ENCODE measurements at places on chromosomes 6 and 20.
A peak's percentile ranks its signal among the peaks of the same experiment; 100 is the strongest.

- DNase-seq: no peak
Measured at GRCh38 chr6:36757206-36757605, 59.6 kb downstream of the RAB44 start.

GRCh38 chr6:90694802-90695201 is 107.9 kb upstream of the MAP3K7 start:
- no peak for DNase-seq

DNA sequence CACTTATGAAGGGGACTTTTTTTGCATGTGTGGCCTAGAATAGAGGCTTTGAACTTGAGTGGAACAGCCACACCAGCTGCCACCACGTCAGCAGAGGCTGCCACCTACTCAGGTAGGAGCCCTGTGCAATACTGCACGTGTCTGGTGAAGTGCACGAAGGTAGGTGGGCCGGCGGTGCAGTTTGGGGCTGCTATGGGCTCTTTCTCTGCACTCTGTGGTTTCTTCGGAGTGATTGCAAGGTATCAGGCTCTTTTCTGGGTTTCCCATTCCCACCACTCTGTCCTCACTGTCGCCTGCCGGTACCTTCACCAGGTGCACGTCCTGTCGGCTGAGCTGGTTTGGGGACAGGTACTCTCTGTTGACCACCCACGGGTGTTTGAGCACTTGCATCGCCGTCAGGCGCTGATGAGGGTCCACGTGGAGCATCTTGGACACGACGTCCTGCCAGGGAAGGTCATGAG is 30.8 kb upstream of the MPC1 start:
- DNase-seq: no peak

- DNase-seq: no peak
Measured at GRCh38 chr6:144796070-144796469, 510.9 kb downstream of the UTRN start.

DNA sequence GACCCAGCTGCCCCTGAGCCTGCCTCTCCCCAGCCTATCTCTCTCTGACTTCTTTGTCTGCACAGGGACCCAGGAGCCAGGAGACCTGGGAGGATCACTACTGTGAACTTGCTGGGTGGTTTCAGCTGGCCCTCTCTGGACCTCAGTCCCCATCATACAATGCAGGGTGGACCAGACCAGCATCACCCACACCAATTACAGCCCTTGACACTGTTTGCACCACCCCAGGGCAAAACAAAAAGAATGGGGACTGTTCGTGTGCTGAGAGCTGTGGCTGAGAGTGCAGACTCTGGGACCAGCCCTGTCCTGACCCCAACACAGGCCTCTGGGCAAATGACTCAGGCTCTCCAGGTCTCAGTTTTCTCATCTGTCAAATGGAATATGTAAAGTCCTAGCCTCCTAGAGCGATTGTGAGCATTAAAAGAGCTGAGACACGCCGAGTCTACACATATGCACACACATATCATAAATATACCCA is 25.4 kb downstream of the PTGIS start:
- DNase-seq: no peak

GRCh38 chr20:13261460-13262301 is 40.6 kb downstream of the ISM1 start:
- DNase-seq: peak; percentile 26

GRCh38 chr20:60510356-60510755 is 552.1 kb downstream of the CDH26 start:
- no peak for DNase-seq

- no peak for DNase-seq
Measured at GRCh38 chr20:17626217-17627007, 55.6 kb downstream of the RRBP1 start.
